Heart right ventricle (tissue), 16 donors: ENCODE measurements at places on chromosomes 11 and 22. TPM values are rescaled to one million over a fixed set of nuclear protein-coding genes. Genes with fewer than 3 reads are reported as not detected.

- DNase-seq = no peak
Measured at GRCh38 chr11:16276251-16276650, 80.1 kb downstream of the SOX6 start.

DNA sequence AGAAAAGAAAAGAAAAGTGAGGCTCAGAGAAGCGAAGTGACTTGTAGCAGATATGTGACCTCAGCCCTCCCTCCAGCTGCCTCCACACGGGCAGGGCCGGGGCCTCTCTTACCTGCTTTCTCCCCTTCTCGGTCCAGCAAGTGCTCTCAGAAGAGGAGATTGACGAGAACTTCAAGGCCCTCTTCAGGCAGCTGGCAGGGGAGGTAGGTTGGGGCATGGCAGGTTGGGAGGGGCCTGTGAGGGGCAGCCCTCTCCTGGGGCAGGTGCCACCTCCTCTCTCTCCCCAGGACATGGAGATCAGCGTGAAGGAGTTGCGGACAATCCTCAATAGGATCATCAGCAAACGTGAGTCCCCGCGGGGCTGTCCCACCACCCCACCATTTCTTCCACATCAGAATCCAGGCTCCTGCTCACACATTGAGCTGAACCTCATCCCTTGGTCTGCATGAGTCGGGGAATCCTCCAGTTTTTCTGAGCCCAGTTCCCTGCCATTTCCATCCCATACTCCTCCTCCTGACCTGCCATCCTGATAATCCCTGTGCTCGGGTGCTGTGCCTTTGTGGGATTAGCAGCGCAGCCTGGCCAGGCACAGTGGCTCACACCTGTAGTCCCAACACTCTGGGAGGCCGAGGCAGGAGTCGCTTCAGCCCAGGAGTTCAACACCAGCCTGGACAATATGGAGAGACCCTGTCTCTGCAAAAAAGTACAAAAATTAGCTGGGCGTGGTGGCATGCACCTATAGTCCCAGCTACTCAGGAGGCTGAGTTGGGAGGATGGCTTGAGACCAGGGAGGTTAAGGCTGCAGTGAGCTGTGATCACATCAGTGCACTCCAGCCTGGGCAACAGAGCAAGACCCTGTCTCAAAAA lies 26.4 kb downstream of the CAPN1 start:
- no peak for DNase-seq

Gene DDIAS
- polyA plus RNA-seq = 0.37 TPM

Gene RPS6KB2
- polyA plus RNA-seq = 46.3 TPM

DNA sequence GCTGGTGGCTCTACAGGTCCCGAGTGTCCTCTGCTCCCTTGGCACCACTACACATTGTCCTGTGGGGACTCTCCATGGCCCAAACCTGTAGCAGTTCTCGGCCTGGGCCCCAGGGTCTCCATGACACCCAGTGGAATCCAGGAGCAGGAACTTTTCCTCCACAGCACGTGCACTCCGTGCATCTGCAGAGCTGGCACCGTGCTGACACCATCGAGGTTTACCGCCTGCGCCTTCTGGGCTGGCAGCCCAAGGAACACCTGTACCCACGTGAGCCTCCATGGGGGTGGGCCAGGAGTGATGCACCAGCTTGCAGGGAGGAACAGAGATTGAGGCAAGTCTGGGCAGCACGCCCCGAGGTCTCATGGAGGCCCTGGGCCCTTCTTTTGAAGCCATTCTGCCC lies 25.2 kb downstream of the TSPAN32 start:
- DNase-seq = no peak

Gene RFPL3
- polyA plus RNA-seq = not detected

GRCh38 chr11:83510530-83511460 lies 224.6 kb upstream of the CCDC90B start:
- no peak for DNase-seq
